ENCODE measurements at places on chromosomes 2 and 18.

DNA sequence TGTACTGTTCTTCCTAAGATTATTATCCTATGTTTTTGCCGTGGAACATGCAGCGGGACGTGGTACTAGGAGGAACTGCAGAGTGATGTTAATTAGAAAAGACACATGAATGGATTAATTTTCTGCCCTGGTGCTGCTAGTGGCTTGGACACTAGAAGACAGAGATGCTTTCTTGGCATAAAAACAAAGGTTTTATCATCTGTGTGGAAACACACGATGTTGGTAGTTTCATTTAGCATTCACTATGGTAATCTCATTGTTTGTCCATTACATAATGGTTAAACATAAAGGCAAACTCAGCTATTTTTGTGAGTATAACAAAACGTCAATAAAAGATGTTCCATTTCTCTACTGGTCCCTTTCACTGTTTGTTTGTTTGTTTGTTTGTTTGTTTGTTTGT lies 22.8 kb downstream of the COL6A3 start:
- DNase-seq, result no peak

- DNase-seq, result no peak
Observed at GRCh38 chr2:41180387-41180786, 728.5 kb upstream of the SLC8A1 start.

DNA sequence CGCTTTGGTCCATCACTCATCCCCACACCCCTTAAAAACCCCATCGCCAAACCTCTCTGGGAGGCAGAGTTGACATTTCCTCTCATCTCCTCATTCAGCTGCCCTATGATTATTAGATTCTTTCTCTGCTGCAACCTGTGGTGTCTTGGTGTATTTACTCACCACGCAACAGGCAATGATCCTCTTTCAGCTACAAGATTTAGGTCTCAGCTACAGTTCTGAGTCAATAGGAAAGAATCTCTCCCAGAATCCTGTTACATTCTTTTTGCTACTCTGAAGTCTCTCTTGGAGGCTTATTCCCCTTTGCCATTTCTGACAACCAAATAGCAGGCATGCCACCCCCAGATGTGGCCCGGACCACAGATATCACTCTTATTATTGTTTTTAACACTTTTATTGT lies 468.3 kb upstream of the GYPC start:
- DNase-seq, result no peak

- no peak for DNase-seq
Observed at GRCh38 chr2:45329045-45329677, 281.9 kb downstream of the SRBD1 start.

GRCh38 chr18:56035546-56035945 lies 447.6 kb upstream of the TCF4 start:
- DNase-seq, result no peak

GRCh38 chr2:169119851-169120250 lies 50.5 kb downstream of the DHRS9 start:
- no peak for DNase-seq

- no peak for DNase-seq
Observed at GRCh38 chr2:223047260-223047761, 4.7 kb upstream of the KCNE4 start.

DNA sequence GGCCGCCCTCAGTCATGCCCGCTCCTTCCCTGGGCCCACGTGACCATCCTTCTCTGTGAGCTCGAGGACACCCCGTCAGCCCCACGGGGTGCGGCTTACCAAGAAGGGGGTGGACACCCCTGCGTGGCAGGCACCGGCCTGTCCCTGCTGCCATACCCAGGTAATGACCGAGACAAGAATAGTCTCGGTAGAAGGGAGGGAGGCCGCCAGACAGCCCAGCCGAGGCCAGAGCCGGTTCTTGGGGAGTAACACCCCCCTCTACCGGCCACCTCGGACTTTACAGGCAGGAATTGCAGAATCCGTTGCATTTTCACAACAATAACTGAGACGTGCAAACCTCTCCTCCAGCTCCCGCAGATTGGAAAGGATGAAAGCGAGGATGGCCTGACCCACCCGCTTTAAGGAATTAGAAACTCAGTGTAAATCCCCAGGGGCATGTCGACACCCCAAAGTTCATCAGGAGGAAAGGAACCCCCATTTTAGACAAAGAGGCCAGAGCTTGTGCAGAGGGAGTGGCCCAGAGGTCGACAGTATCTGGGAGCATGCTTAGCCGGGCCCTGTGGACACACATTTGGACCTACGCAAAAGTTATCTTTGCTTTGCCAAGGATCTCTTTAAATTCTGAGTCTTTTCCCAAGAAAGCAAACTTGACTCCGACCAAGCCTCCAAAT lies 60.1 kb upstream of the GLI2 start:
- DNase-seq, result no peak

DNA sequence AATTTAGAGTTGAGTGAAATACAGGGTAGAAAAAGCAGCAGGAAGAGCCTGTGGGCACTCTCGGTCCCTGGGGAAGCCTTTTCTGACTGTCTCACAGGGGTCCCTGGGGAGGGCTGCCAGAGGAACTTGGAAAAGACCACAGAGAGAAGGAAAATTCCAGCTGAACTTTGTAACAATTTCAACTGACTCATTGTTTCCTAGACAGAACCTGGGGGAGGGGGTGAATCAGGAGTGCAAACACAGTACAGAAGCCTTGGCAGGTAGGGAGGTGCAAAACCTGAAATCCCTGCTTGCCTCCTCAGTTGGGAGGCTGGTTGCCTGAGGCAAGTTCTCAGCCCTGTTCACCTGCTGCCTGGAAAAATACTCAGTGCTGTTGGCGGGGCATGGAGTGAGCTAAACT lies 106.8 kb downstream of the GRB14 start:
- no peak for DNase-seq

GRCh38 chr2:19728125-19728524 lies 173.7 kb downstream of the TTC32 start:
- no peak for DNase-seq

DNA sequence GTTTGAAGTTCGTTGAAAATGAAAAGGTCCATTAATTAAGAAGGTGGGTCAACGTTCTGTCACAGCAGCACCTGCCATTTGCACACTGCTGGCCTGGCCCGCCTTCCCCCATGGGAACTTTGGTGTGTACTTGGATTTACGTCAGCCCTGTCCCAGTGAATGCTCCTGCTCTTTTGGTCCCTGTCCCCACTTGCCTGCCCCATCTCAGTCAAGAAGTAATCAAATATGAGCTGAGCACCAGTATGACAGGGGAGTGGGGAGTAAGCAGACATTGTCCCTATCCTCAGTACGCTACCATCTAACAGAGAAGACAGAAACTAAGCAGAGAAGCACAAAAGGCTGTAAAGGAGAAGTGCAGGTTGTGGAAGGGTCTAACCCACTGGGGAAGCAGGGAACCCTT lies 65.1 kb downstream of the SLC4A3 start:
- DNase-seq, result no peak

DNA sequence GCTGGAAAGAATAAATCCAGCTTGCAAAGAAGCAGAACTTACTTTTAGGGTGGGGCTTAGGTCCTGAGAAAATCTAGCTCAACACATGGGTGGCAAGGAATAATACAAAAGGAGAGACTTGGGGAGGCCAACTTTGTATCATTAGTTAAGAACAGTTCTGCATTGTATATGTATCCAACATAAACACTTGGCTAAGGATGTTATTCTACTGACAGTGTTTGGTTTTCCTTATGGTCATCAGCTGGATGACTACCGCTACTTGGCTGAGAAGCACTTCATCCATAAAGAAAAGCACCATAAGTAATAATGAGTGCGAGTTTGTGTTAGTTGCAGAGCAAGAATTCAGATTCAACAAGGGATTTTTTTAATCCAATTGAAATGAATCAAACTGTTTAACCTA lies 614.9 kb downstream of the ARHGAP15 start:
- no peak for DNase-seq

All from amygdala (tissue), 56 donors.